Islet precursor cell (in vitro differentiated cells): ENCODE measurements at places on chromosomes 2 and 18.

DNA sequence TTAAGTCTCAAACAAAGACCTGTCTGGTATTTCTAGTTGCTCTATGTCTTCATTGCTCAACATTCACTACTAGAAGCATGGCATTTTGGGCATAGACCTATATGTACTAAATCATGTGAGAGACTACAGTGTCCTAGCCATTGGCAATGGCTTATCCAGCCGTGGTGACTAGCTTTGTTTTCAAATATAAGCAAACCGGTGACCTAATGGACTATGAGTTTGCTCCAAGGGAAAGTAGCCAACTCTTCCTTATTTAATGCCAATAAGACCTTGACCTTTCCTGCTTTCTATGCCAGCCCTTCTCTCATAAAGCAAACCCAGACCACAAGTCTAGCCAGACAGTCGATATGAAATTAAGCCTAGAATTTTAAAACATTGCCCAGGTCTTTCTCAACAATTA lies 113.7 kb upstream of the CREB1 start:
- DNase-seq = no peak

- DNase-seq = no peak
Observed at GRCh38 chr2:223037445-223037800, 14.6 kb upstream of the KCNE4 start.

GRCh38 chr2:167752734-167753133 lies 494.7 kb downstream of the STK39 start:
- DNase-seq = no peak

DNA sequence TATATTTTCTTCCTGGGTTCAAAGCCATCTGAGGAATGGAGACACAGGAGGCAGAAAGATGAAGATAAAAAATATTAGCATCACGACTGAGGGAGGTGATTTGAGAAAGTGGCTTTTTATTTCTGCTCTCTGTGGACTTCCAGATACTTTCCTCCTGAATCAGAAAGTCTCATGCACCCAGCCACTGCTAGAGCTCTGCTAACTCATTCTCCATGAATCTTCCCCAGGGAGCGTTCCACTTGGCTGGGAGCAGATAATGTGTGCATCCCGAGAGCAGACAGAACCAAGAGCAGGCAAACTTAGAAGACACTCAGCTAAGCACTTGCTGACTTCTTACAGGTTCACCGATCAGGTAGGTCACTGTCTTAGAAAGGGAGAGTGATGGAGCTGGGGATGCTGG lies 264.1 kb upstream of the THUMPD2 start:
- no peak for DNase-seq

- DNase-seq = no peak
Observed at GRCh38 chr2:210913461-210913860, 357.1 kb downstream of the CPS1 start.

DNA sequence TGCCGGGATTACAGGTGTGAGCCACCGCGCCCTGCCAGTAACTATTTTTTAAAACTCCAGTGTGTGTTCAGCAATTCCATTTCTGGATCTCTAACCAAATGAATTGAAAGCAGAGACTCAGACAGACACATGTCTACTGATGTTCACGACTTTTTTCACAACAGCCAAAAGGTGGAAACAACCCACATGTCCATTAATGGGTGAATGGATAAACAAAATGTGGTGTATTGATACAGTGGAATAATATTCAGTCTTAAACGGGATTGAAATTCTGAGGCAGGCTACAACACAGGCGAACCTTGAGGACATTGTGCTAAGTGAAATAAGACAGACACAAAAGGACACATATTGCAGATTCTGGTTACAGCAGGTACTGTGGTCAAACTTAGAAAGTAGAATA lies 55.0 kb downstream of the DDX1 start:
- DNase-seq = no peak

GRCh38 chr2:39007875-39008504 lies 112.9 kb downstream of the SOS1 start:
- DNase-seq = no peak

GRCh38 chr18:59249199-59249774 lies 24.0 kb downstream of the RAX start:
- peak; percentile 69 for DNase-seq

DNA sequence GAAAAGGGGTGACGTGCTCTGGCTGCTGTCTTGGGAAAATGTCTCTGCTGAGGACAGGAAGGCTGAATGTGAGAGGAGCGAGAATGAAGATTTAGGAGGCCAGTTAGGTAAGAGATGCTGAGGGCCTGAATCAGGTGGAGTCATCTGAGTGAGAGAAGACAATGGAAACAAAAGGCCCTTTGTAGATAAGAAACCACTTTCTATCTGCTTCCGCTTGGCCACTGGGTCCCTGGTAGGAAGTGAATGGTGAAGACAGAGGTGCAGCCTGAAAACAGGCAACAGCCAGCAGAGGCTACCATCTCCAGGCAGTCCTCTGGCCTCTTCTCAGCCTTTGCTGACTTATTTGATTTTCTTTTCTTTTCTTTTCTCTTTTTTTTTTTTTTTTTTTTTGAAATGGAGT lies 374.0 kb upstream of the SLC14A2 start:
- DNase-seq = no peak

GRCh38 chr2:109447251-109447661 lies 166.5 kb downstream of the SEPTIN10 start:
- DNase-seq = peak; percentile 48

GRCh38 chr18:58325494-58325893 lies 281.5 kb downstream of the NEDD4L start:
- no peak for DNase-seq

- no peak for DNase-seq
Observed at GRCh38 chr18:66825347-66825746, 221.5 kb upstream of the CDH19 start.

DNA sequence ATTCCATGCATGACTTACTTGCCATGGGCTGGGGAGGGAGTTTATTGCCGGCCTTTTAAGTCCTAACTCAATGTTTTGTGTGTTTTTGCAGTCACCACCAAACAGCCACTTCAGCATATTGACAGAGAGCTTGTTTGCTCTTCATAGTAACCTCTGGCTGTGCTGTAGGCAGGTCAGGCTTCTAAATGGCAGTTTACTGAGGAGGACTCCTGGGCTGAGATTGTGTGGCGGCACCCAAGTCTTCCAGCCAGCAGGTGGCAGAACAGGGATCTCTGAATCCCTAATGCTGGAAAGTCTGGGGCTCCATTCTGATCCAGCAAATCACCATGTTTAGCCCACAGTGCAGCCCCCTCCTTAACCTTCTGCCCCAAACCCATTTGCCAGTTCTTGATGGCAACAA lies 121.2 kb downstream of the CAPN13 start:
- no peak for DNase-seq

DNA sequence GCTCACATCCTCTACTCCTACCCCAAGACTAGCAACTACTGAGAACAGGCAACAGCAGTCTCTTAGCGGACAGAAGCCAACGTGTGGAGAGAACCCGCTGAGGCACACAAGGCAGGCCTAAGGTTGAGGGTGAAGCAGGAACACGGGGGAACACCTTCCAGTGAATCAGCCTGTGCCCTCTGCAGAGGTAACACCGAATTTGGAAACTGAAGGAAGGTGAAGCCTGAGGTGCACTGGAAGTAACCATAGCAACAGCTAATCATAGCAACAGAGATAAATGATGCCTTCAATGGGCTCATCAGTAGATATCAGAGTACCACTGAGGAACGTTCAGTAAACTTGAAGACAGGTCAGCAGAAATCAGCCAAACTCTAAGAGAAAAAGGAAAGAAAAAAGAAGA lies 43.3 kb downstream of the OSBPL1A start:
- no peak for DNase-seq

DNA sequence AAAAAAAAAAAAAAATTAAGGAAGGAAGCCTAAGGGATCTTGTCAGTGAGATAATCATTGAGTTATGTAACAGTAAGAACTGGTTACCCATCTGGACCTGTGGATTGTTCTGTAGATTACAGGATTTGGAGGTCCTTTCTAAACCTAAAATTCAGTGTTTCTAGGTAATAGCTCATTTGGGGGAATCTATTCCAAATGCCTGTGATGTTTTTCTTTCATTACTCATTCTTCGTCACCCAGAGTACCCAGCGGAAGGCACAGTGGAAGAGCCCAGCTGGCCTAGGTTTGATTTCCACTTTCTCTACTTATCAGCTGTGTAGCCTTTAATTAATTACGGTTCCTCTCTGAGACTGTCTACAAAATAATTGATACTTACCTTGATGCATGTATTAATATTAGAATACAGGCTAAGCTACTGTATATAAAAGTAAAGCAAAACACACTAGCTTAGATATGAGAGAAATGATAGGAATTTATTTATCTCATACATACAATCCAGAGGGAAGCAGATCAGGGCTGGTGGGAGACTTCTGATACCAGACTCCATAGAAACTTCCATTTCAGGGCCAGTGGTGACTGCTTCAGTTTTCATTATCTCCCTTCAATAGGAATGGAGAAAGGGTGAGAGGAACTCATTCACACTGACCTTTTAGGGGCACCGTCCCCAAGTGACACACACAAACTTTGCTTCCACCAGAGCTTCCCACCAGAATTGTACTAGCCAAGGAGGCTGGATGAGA lies 115.8 kb upstream of the NOSTRIN start:
- no peak for DNase-seq

DNA sequence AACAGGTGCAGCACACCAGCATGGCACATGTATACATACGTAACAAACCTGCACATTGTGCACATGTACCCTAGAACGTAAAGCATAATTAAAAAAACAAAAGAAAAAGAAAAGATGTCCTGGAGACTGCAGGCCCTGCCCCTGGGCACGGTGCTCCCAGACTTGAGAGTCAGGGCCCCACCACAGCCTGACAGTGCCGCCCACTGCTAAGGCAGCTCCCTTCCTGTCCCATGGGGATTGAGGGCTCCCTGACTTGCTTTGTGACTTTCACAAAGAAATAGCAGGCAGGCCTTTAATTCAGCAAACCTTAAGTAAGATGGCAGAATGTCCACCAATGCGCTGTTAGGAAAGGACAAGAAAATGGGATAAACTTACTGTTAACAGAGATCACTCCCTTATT lies 116.8 kb downstream of the NDUFA10 start:
- peak; percentile 19 for DNase-seq

DNA sequence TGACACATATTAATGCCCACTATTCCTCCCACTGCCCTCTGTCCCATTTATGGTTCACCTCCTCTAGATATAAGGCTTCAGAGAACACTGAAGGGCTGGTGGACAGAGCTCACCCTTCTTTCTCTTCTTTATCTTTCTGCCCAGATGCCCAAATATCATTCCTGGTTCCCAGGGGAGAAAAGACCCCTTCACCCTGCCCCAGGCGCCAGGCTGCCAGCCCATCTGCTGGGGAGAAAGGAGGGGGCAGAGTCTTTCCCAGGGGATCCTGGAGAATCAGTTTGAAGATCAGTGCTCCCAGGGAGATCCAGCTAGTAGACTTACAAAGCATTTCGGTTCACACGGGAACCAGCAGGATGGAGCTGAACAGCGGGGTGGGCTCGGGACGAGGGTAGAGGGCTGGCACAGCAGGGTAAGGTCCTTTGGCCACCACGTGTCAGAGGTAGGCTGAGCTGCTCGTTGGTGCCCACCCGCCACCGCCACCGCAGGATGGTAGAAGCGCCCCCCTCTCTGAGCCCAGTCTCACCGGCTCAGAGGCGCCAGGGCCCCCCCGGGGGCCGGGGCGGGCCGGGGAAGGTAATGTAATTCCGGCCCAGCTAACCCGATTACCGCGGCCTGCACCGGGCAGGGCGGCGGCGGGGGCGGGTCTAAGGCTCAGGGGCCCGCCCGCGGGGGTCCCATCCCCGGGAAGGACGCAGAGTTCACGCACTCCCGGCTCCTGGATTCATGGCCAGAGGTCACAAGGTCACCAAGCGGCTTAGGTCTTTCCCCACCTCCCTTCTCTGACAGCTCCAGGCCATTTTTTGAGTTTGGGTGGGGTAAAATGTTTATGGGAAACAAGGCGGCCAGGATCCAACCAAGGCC lies 1.3 kb upstream of the TLX2 start:
- no peak for DNase-seq
